ENCODE measurements at places on chromosomes 7 and 10.

DNA sequence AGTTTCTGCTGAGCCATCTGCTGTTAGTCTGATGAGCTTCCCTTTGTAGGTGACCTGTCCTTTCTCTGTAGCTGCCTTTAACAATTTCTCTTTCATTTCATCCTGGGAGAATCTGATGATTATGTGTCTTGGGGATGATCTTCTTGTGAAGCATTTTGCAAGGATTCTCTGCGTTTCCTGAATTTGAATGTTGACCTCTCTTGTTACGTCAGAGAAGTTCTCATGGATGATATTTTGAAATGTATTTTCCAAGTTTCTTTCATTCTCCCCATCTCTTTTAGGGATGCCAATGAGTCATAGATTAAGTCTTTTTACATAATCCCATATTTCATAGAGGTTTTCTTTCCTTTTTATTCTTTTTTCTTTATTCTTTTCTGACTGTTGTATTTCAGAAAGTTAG, 184.2 kb upstream of the BET1 start:
- peak; percentile 82 for DNase-seq

DNA sequence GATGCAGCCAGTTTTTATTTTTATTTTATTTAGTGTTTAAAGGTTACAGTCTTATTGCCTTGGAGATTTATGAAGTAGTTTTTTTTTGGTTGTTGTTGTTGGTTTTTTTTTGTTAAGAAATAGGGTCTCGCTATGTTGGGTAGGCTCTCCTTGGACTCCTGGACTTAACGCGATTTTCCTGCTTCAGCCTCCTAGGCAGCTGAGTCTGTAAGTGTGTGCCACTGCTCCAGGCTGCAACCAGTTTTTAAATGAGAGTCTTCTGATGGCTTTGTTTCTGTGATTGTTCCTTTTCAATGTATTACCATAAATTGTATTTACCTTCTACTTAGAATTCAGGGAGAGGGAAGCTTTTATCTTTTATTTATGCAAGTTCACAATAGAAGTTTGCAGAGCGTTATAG, 62.8 kb downstream of the BICC1 start:
- no peak for DNase-seq

DNA sequence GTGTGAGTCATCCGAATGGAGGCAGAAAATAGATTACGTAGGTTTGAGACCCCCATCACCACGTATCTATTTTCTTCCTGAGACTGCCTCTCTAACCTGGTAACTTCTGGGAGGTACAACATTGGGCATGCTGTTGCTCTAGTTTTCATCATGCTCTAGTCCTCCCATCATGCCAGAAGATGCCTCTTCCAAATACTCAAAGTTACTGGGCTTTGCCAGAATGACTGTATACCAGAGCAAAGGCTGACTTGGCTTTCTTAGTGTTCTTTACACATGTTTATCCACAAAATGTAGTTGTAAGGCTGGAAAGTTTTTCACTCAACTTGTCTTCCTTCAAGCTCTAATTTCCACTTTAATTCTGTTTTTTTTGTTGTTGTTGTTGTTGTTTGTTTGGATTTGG, 370.5 kb downstream of the MDFIC start:
- DNase-seq: no peak

GRCh38 chr7:44559485-44559884, 14.2 kb downstream of the DDX56 start:
- DNase-seq: no peak

DNA sequence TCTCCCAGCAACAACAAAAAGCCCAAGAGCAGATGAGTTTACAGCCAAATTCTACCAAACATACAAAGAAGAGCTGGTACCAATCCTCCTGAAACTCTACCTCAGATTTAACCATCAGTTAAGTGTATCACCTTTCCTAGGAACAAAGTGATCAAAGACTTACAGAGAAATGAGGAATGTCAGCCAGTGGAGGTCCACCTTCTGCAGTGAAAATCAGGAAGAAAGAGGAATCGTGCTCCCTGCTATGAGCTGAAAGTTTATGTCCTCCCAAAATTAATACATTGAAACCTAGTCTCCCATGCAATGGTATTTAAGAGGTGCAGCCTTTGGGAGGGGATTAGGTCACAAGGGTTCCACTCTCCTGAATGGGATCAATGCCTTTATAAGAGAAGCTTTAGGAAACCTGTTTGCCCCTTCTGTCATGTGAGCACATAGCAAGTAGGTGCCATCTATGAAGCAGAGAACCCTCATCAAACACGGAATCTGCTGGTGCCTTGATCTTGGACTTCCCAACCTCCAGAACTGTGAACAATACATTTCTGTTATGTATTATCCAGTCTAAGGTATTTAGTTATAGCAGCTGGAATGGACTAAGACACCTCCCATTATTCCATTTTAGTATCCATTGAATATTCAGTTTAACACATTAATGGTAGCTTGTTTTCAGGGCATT, 139.0 kb upstream of the FZD8 start:
- peak; percentile 11 for DNase-seq

DNA sequence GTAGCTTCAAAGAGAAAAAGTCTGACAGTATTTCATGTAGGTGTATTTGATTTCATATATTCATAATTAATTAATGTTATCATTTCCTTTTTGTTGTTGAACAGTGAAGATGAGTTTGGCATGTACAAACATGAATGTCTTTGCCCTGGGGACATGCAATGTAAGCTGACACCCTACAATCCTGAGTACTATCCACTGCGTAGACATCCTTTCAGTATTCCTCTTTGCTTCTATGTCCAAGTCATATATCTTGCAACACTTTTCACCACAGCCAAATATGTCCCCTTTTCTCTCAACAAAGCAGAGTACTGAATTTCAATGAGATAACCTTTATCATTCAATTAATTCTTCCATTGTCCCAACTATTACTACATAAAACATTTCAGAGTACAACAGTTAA, 93.6 kb downstream of the GPR37 start:
- peak; percentile 4 for DNase-seq

DNA sequence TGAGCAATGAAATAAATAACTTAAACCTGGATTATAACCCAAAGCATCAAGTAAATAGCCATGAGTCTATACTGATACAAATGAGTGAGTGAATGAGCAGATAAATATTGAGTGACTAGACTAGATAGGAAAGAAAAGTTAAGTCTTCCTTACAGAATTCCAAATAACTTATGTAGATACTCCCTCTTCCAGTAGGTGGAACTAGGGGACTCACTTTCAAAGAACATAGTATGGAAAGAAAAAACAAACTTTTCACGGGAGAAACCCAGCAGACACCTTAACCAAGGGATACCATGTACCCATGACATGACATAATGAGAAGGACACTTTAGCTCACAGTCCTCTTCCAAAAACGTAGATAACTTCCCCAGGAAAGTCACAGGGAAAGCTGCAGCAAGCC, 32.2 kb downstream of the CSGALNACT2 start:
- peak; percentile 41 for DNase-seq

DNA sequence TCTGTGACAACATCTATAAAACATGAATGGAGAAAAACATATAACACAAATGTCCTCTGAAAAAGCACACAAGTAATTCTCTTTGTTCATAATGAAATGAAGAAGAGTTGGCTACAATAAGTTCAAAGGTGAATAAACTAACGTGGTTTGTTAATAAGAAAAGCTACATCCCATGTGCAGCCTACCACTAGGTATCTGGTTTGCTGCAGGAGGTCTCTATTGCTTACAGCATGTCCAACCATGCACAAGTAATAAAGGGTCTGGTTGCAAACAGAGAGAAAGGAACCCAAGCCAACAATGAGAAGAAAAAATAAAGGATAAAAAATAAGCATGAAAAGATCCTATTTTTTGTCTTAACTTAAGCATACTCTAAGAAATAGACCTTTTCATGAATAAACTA, 139.2 kb downstream of the CHCHD3 start:
- DNase-seq: peak; percentile 16

- no peak for DNase-seq
Measured at GRCh38 chr7:50565559-50565916, 333 bp upstream of the DDC start.

GRCh38 chr7:151291206-151291605, 42.7 kb upstream of the SMARCD3 start:
- DNase-seq: no peak

- no peak for DNase-seq
Measured at GRCh38 chr10:113148901-113149300, 198.9 kb downstream of the TCF7L2 start.

- no peak for DNase-seq
Measured at GRCh38 chr10:123009105-123009820, 457 bp downstream of the ACADSB start.

DNA sequence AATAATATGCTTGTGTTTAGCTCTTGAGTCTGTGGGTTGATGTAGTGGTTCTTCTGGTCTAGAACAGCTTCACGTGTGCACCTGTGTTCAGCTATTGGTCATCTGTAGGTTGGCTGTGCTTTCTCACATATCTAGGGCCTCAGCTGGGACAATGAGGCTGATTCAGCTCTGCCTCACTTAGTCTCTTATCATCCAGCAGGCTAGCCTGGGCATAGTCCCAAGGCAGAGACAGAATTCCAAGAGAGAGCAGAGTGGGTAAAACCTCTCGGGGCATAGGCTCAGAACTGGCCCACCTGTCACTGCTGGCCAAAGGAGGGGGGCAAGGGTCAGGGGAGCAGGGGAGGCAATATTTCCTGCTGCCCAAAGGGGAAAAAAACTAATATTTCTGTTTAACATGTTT, 32.0 kb upstream of the MXI1 start:
- peak; percentile 17 for DNase-seq

- DNase-seq: peak; percentile 64
Measured at GRCh38 chr7:82729172-82730030, 285.8 kb upstream of the CACNA2D1 start.

DNA sequence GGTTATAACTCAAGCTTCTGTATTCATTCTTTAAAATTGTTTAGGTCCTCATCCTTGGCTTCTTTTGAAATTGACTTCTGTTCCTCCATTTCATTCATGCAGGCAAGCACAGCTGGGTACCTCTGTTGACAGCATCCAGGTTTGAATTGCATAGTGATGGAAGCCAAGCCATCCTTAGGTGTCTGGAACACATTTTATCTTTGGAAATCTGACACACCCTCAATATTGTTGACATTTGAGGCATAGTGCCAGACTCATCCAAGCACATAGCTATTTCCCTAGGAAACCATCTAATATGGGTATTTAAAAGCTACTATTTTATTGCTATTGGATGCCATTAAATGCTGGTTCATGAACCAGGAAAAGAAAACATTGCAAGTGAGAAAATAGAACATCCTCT, 142.1 kb upstream of the PTPRZ1 start:
- no peak for DNase-seq

- peak; percentile 61 for DNase-seq
Measured at GRCh38 chr10:34808801-34809745, 6.0 kb downstream of the PARD3 start.

DNA sequence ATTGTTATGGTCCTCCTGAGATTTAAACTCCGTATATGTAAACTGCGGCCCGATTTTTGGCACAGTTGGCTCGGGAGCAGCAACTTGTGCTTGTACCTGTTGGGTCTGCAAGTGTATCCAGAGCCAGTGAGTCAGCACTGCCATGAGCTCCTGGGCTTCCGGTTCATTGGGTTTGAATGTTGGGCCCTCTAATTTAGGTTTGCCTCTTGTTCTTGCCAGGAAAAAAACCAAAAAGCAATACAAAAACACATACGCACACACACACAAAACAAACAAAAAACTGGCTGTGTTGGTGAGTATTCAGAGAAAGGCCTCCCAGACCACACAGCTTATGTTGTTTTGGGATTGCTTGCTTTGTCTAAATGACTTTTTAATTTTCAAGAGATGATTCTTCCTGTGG, 26.3 kb downstream of the SND1 start:
- DNase-seq: peak; percentile 37

GRCh38 chr10:126924180-126924914, 19.1 kb downstream of the DOCK1 start:
- no peak for DNase-seq

DNA sequence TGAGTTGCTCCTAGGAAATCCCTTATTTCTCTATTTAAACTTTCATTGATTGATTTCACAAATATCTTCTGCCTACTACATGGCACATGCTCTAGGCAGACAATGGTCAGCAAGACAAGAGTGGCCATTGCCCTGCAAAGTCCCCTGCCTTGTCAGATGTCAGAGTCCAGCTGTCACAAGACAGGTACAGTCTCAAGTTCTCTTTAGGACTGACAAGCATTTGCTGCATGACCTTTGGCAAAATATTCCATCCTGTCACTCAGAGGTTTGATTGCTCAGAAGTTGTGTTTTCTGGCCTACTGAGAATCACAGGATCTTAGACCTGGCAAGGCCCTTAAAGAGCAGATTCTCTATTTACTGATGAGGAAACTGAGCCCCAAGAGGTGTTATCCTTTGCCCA, 322.3 kb upstream of the NFE2L3 start:
- DNase-seq: no peak

DNA sequence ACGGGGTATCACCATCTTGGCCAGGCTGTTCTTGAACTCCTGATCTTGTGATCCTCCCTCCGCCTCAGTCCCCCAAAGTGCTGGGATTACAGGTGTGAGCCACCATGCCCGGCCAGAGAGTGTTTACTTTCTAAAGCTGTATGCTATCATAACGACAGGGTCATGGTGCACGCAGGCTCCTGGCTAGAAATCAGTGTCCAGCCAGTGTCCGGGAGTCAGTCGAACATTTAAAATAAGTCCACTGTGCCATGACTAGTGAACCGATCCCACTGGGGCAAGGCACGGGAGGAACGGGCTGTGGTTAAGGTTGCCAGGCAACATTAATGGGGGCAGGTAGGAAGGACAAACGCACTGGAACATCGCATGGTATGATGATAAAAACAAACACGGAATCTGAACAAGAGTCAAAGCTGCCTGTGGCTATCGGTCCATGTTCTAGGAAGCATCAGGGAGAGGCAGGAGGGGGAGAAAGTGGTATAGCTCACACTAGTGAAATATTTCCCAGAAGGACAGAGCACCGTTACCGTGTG, 89.0 kb upstream of the SEPHS1 start:
- no peak for DNase-seq

DNA sequence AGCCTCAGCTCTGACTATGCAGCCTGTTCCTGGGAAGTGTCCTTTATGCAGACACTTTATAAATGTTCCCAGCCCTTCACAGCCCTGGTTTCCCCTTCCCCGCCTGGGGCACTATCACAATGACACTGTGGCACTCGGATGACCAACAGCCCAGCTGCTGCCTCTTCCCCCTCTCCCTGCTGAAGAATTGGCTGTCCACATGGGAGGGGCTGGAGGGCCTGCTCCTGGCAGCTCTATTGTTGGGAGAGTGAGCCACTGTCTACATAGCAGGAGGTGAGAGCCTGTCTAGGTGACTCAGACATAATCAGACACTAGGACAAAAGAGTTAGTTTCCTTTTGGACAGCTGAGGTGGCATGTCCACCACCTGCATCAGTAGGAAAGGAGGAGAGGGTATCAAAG, 437.5 kb downstream of the PLXNA4 start:
- DNase-seq: no peak

Measured in iris pigment epithelial cell (primary cell).